ENCODE measurements at places on chromosomes 5 and 9.

DNA sequence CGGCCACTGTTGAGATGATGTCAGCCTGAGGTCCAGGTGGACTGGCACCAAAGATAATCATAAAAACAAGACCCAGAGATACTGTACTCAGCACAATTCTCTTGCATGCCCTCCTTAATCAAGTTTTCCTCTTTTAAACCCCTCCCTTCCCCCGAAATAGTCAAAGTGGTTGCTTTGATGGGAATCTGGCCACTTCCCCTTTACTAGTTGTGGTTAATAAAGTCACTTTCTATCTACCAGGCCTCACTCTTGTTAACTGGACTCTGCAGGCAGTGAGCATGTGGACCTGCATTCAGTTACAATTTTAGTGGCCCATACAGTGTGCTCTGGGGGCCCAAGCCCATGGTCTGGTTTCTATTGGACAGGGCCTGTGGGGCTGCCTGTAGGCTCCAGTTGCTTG lies 17.5 kb downstream of the FBP2 start:
- no peak for DNase-seq

- no peak for DNase-seq
Observed at GRCh38 chr5:60597572-60598320, 102.2 kb downstream of the DEPDC1B start.

DNA sequence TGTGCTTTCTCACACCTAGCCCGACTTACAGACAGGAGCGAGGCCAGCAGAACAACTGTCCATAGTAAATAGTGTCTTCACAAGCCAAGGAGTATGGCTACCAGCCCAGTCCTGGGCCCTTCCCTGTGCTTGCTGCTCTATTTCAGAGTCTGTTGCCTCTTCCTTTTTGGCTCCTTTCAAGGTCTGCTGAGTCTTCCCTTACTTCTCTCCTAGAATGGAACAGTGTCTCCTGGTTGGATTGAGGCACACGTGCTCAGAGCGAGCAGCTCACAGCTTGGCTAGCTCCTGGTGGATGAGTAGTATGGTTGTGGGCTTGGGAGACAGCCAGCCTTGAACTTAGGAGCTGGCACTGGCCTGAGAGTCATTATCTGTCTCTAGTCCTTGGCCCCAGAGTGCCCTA lies 72.8 kb downstream of the TLE4 start:
- DNase-seq: no peak

DNA sequence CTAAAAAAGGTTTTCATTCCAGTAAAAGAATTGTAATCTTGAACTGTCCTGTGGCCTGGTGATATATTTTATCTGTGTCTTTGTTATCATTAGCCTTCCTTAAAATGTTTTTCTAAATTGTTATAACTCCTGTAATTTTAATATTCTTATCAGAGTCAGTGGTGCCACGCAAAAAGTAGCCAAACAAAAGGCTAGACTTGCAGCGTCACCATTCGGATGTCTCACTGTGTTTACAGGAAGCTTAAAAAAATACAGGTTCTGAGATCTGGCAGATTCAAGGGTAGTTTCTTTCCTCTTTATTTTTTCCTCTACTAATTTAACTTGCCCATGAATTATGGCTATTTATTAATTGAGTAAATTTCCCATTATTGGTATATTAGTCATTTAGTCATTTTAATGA lies 362.3 kb downstream of the MAT2B start:
- DNase-seq: no peak

DNA sequence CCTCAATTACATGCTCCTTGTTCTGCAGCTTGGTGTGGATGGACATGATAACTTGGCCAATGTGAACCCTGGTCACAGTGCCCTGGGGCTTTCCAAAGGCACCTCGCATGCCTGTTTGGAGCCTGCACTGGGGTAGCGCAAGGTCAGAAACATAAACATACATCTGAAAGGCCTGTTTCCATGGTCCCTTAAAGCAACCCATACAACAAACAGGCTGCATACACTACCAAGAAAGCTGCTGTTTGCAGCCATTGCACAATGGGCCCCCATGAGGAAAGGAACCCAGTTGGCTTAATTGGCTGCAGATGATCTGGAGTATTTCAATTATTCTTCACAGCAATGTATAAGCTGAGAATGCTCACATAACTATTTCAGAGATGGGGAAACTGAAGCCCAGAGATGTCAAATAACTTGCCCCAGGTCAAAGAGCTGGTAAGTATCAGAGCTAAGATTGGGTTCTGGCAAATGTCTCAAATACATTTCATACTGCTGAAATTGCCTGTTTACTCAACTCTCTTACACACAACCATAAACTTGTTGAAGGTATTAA lies 233.9 kb downstream of the ASTN2 start:
- DNase-seq: no peak

DNA sequence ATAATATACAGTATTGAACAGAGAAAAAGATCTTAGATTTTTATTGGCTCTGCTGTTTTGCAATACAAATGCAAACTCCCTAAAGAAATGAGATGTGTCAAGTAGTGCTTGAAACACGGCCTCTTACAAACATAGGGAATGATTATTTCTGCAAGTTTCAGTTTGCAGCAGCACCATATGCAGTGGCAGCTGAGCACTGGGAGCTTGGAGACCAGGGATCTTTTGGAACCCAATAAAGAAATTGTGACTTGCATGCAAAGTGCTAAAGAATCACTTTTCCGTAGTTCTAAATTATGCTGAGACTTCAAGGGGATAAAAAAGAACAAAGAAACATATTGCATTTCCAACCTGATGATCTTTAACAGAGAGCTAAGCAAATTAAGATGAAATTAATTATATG lies 674.6 kb upstream of the ZNF608 start:
- no peak for DNase-seq

DNA sequence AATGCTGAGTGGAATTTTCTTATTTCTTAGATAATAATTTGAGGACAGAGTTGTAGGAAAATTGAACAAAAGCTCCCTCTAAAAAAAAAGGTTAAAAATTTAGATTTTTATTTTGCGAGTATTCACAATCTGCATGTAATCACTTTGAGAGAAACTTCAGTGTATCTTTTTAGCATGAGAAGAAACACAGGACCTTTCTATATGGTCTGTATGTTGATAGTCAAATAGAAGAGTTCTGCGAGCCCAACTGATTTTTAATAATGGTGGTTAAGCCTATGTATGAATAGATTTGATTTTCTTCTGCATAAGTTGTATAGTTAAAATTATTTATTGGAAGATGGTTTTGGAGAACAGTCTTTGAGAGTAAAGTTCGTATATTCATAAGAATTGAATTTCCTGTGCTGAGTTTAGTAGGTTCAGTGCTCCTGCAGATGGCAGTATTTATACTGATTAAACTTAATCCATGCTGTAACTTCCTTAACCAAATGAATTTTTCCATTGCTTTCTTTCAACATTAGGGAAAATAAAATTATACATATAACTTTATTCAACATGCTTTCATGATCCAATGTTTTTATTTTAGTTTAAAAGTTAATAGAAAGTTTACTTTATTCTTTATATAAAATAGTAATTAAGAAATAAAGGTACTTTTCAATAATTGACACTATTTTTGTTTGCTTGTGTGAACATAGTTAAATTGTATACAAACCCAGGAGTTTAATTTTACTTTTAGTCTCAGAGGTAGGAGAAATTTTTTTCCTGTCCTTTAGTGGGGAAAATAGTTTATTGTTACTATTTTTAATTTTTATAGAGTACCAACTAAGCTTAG lies 19.6 kb downstream of the TCERG1 start:
- no peak for DNase-seq

GRCh38 chr5:51889703-51890102 lies 506.5 kb downstream of the ISL1 start:
- DNase-seq: no peak

- DNase-seq: no peak
Observed at GRCh38 chr5:57262541-57262940, 88.7 kb downstream of the GPBP1 start.

DNA sequence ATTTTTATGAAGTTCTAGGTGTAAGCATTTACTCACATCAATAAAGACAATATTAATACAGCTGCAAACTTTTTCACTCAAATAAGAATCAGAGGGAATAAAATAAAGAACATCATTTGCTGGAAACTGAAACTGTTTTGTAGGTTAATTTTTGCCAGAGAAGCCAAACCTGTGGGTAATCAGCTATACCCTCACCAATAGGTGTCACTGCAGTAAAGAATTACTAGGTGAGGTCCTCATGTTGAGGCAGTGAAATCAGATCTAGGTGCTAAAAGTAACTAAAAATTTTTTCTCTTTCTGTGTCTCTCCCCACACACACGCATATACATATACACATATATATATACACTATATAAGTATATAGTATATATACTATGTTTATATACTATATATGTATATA lies 1016.3 kb upstream of the SEMA6A start:
- DNase-seq: no peak

DNA sequence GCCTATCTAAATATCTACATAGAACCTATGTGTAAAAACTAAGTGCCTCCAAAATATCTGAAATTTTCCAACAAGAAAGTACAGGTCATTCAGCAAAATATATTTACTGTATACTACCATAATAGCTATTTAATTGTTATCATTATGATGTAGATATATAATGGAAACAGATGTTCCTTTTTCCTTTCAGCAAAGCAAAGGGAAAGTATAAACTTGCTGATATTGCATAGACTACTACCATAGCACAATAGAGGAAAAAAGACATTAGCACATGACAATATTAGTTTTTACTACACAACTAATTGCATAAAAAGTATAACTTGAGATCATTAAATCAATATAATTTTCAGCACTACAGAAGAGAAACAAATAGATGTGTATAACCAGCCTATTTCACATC lies 14.9 kb downstream of the NR2F1-AS1 start:
- DNase-seq: no peak

GRCh38 chr5:3010953-3011763 lies 259.7 kb upstream of the IRX2 start:
- DNase-seq: no peak

- DNase-seq: no peak
Observed at GRCh38 chr5:128455841-128456361, 82.1 kb downstream of the FBN2 start.

DNA sequence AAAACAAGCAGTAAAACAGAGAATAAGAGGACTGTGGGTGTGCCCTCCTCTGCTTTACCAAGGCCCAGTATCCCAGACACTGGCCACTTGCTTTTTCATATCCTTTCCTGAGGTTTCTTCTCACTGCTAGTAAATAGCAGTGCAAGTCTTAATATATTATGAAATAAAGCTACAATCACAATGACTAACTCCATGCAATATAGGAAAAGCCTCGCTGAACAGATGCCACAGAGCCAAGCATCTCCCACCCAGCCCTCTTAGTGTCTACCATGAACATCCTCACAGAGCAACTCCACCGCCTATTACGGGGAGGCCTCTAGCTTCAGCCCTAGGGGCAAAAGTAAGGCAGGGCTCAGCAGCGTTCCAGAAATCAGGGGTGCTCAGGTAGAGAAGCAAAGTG lies 130.7 kb upstream of the LHFPL2 start:
- DNase-seq: no peak

DNA sequence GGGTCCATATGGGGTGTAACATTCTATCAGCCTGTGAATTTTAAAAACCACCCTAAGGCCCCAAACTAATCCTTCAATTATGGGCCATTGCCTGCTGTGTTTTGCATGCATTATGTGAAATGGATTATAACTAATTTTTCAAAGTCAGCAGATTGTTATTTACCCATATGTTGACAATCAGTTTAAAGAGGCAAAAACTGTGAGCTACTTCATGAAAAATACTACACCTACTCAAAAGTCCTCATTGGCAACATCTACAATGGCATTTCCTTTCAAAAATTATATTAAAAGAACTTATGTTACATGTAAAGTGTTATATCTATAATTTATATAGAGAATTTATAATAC lies 49.0 kb upstream of the KIF2A start:
- DNase-seq: no peak

GRCh38 chr5:137129886-137130680 lies 369.0 kb downstream of the SPOCK1 start:
- DNase-seq: no peak

- DNase-seq: no peak
Observed at GRCh38 chr5:133732536-133732935, 120.2 kb upstream of the FSTL4 start.

GRCh38 chr5:125130591-125130990 lies 384.2 kb upstream of the ZNF608 start:
- DNase-seq: no peak

DNA sequence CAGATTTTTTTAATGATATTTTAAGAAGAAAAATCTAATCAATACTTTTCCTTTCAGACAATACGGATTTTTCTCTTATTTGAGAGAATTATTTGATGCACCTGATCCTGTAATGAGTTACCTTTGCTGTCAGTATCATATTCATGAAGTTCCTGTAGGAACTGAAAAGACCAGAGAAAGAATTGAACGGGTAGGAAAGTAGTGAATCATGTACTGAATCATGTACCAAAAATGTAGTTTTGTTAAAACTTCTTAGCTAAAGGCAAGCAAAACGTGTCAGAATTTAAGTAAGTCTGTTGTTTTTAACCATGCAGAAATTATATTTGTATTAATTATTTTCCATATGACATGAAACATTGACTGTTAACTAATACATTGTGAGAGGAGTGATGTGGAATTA lies 56.6 kb downstream of the SMC5 start:
- DNase-seq: no peak

- no peak for DNase-seq
Observed at GRCh38 chr9:130872912-130873503, 23.6 kb downstream of the QRFP start.

DNA sequence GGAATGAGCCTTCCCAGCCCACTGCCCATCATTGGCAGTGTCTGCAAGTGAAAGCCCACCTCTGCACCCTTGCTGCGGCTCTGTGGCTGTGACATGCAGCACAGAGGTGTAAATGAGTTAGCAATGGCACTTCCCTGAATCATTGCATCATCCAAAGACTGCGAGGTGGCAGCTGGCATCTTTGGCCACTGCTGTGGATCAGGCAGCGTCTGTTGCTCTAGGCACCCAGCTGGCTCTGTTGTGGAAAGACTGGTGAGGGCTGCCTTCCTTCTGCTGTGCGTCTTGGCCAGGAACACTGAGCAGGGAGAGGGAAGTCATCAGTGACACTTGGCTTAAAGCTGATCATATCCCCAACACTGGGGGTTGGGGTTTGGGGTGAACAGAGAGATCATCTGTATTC lies 64.5 kb downstream of the MFAP3 start:
- no peak for DNase-seq

- DNase-seq: no peak
Observed at GRCh38 chr9:128102861-128103588, 24.5 kb downstream of the PTGES2 start.

- DNase-seq: no peak
Observed at GRCh38 chr5:151718153-151718552, 31.4 kb upstream of the SPARC start.

- DNase-seq: no peak
Observed at GRCh38 chr5:25064306-25064705, 419.5 kb upstream of the CDH10 start.
